Vagina (tissue), 2 donors: ENCODE measurements at places on chromosomes 16 and 17.

GRCh38 chr16:1781758-1782407, 488 bp downstream of the SPSB3 start:
- no peak for DNase-seq

GRCh38 chr16:78205506-78205905, 106.1 kb downstream of the WWOX start:
- DNase-seq = no peak

GRCh38 chr17:79305376-79305767, 230.7 kb downstream of the ENGASE start:
- no peak for DNase-seq

DNA sequence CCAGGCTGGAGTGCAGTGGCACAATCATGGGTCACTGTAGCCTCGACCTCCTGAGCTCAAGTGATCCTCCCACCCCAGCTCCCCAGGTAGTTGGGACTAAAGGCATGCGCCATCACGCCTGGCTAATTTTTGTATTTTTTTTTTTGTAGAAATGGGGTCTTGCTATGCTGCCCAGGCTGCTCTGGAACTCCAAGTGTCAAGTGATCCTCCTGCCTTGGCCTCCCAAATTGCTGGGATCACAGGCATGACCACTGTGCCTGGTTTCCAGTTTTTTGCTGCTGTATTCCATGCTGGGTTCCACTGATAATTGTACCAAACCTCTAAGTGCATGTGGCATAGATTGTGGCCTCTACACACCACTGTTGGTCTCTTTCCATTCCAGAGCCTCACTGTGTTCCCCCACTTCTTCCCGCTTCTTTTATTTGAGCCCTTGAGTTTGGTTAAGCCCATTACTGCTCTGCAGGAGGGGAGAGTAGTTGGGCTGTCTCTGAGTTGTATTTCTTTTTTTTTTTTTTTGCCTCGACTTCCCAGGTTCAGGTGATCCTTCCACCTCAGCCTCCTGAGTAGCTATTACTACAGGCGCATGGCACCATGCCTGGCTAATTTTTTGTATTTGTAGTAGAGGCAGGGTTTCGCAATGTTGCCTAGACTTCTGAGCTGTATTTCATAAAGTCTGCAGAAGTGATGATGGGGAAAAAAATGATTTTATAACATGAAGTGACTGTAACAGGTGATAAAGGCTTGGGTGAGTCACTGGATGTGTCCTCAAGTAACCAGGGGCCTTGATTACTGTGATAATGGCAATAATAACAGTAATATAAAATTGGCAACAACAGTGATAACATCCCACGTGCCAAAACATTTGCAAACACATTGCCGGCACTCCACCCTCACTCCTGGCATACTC, 30.0 kb downstream of the EEF2K start:
- DNase-seq = no peak

- no peak for DNase-seq
These were observed 53.7 kb upstream of the LGALS9 start for GRCh38 chr17:27577121-27577761.

DNA sequence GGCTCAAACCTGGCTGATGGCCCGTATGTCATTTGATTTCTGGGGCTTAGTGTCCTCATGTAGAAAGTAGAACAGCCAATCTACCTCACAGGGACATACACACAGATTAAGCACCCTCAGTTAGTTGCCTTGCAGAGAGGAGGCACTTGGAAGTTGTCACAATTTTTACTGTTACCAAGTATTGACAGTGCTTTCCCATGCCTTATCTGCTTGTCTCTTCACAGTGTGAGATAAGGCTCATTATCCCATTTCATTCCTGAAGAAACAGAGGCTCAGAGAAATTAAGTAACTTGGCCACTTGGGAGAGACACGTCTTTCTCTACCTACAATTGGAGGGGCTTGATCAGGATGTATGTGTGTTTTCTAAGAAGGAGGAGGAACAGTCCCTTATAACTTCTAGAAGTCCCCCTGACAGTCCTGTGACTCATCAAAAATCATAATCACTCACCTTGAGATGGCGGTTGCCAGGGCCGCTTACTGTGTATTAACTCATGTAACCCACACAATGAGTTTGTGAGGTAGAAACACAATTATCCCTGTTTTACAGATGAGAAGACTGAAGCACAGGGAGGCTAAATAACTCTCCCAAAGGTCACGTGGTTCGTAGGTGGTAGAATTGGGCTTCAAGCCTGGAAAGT, 56.9 kb upstream of the LHX1 start:
- DNase-seq = no peak

- DNase-seq = no peak
These were observed 33.8 kb downstream of the ZCCHC14 start for GRCh38 chr16:87459027-87459426.

- no peak for DNase-seq
These were observed 399.7 kb upstream of the RBFOX1 start for GRCh38 chr16:6932871-6933385.

DNA sequence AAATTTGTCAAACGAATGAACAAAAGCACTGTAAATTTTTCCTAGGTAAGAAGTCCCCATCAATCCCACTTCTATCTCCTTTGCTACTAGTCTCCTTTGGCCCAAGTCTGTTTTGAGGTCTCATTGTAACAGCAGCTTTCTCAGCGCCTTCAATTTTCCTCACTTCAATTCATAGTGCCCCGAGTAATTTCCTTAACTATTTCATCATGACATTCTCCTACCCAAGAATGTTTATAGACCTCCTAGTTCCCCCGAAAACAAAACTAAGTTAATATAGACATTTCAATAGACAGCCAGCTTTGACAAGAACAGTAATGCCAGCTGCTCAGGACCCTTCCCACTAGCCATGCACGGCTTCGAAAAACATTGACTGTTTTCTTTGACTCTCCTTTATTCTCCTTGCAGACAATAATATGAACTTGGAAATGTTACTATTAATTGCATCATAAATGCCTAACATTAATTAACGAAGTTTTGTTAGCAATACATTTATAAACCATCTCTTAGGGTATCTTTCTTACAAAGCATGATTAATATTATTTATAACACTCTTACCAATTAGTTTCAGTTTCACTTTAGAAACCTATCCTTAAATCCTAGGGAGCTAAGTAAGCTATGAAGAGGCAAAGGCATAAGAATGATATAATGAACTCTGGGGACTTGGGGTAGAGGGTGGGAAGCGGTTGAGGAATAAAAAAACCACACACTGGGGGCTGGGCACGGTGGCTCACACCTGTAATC, 22.8 kb downstream of the GLG1 start:
- DNase-seq = no peak

- no peak for DNase-seq
These were observed 24.3 kb downstream of the ITGB3 start for GRCh38 chr17:47277921-47278320.

DNA sequence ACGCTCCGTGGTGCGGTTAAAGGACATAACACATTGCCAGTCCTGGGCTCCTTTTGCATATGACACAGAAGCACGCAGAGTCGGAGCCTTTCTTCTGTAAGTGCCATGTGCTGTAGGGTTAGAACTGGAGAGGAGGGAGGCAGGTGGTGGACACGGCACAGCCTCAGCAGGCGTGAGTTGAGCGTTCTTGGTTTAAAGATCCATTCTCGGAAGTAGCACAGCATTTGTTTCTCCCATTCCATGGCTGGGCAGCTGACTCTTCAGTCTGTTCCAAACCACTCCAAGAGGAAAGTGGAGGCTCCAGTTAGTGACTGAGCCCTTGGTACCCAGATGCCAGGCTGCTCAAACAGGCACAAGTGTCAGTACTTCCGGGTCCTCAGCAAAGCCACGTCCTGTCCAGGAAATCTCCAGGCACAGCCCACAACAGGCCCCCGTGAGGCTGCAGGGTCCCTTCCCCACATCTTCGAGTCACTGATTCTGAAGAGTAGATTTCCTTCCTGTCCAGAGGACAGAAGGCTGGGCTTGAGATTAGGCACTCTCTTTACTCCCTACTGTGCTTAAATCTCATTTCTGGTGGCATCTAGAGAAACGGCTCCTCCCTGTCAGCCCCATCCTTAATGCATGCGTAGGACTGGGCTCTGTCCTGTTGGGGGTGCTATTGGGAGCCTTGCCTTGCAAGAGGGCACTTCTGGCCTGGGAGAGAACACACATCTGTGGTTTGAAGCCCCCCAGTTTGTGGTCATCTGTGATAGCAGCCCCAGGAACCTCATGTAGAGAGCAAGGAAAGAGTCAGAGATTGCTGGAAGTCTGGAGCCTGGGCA, 39.6 kb upstream of the NAT9 start:
- no peak for DNase-seq

GRCh38 chr16:4378999-4379690, 7.5 kb downstream of the VASN start:
- DNase-seq = no peak

DNA sequence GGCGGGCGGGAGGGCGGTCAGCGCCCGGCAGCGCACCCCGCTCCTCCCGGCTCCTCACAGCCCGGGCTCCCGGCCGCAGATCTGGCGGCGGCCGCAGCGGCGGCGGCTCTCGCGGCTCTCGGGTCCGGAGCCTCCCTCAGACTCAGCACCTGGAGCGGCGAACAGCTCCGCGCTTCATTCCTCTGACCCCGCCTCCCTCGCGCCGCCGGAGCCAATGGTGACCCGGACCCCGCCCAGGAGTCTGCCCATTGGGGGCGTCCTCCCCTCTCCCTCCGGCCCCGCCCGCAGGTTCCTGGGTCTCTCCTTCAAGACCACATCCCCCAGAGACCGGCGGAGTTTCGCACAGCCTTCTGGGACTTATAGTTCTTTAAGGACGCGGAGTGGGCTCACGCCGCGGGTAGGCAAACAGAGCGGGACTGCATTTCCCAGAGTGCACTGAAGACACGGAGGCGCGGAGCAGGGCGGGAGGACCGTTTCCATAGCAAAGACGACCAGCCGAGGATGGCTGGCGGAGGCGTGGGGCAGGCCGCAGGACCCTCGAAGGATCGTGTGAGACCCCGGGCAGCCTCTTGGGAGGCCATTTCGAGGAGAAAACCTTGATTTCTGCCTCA, at the start of gene SMPD3:
Gene SMPD3 (minus strand): TSS at position 149 of the 611 bp plus-strand sequence. CDS start 76,327 bp downstream, outside the sequence.
- no peak for DNase-seq

- no peak for DNase-seq
These were observed 115.2 kb upstream of the KIF2B start for GRCh38 chr17:53707566-53707965.

- DNase-seq = no peak
These were observed 27.3 kb upstream of the UBE2G1 start for GRCh38 chr17:4393806-4394205.

DNA sequence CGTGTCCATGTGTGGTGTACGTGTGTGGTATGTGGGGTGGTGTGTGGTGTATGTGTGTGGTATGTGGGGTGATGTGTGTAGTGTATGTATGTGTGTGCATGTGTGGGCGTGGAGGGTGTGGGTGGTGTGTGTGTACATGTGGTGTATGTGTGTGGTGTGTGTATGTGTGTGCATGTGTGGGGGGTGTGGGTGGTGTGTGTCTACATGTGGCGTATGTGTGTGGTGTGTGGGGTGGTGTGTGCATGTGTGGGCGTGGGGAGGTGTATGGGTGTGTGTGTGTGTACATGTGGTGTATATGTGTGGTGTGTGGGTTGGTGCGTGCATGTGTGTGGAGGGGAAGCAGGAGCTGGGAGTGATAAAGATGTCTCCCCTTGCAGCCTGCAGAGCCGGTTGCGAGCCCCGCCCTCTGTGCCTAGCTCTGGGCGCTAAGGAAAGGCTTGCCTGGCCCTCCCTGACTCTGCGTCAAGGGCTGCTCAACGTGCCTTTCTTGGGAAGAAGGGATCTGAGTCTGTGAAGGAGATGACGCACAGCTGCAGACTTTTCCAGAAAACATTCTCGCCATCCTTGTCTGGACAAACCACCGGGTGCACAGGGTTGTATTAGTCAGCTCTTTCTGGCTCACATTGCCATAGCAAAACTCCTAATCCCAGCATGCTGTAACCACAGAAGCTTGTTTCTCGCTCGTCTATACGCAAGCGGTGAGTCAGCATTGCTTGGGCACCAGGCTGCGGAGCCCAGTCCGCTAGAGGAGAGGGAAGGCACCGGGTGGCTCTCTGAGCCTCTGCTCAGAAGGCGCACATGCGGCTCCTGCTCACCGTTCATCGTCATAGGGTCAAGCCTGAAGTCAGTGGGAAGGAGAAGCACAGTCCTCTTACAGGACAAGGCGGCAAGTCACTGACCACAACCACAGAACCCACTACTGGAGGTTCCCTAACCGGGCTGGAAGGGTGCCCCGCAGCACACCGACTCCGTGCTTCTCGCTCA, 2.0 kb upstream of the CD300H start:
- no peak for DNase-seq

DNA sequence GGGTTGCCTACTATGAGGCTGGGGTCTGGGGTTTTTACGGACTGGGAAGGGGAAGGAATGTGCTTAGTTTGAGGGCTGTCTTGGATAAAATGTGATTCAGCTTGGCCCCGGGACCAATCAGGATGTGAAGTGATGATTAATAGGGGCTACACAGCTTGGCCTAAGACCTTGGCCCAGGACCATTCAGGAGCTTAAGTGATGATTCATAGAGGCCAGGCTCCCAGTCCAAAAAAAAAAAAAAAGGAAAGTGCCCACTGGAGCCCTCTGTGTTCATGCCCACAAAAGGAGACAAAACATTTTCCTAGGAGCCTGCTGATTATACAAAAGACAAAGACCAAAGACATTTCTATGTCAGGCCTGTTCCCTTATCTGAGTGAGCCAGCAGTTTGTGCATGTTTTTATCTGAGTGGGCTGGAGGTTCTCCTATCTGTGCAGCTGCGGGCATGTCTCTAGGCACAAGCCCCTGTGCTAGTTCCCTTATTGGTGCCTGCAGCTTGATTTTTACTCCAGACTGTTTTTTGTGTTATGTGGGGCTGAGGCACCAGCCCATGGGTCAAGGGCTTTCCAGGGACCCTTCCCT, 898.2 kb upstream of the GOT2 start:
- no peak for DNase-seq

DNA sequence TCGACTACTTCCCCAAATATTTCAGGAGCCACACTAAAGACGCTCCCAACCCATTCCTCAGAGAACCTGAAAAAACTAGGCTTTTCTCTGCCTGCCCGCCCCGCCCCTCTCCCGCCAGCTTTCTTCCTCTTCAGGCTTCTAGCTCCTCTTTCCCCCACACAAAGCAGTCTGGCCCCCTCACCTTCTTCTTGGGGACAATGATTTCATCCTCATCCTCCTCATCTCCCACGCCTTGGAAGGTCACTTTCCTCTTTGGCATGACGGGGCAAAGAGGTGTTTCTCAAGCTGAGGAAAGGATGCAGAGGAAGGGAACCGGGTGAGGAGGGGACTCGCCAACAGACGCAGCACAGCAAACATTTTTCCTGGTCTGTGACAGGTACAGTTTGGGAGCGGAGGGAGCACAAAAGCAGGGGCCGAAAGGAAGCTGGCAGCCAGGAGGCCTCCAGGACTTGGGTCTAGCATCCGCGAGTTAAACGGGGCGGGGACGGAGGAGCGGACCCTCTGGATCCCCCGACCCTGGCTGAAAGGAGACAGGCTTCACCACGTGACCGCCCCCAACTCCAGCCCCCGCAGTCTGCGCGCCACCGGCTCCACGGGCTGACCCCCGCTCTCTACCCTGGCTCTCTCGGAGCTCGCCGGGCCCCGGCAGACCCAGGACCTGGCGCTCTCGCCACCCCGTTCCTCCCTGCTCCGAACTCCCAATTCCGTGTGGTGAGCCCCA, 525 bp downstream of the CD2BP2 start:
- no peak for DNase-seq

GRCh38 chr17:65074778-65075250, 18.3 kb upstream of the GNA13 start:
- no peak for DNase-seq
